A549 treated with AZD2906 at 1 μM for 4 hours (cell line): ENCODE measurements at places on chromosomes 11 and 22. TPM values are rescaled to one million over a fixed set of nuclear protein-coding genes. Genes with fewer than 3 reads are reported as not detected.

Gene A4GALT
- 20.3 to 28.0 TPM (median 27.2 TPM) in 5 replicates for total RNA-seq

Gene ELP4
- 6.3 to 9.3 TPM (median 7.8 TPM) in 5 replicates for total RNA-seq

Gene CARD16
- 0.17 to 0.20 TPM in 2 of 5 replicates, not detected in the others for total RNA-seq

Gene TMEM25
- total RNA-seq, result 0.18 to 0.55 TPM (median 0.32 TPM) in 5 replicates

Gene BBOX1
- not detected in 5 replicates for total RNA-seq

Gene OR51I1
- total RNA-seq, result not detected in 5 replicates

Gene CABP4
- total RNA-seq, result not detected in 5 replicates

Gene RFPL2
- total RNA-seq, result 0.08 to 0.20 TPM (median 0.12 TPM) in 5 replicates

Gene TEX12
- not detected in 5 replicates for total RNA-seq

Gene APOBEC3H
- total RNA-seq, result 0.22 to 0.64 TPM (median 0.30 TPM) in 5 replicates

Gene C11orf21
- total RNA-seq, result not detected in 5 replicates

Gene SOX10
- 0.08 TPM in 1 of 5 replicates, not detected in the others for total RNA-seq

Gene KRTAP5-8
- total RNA-seq, result not detected in 5 replicates

Gene FZD4
- 1.1 to 1.5 TPM (median 1.3 TPM) in 5 replicates for total RNA-seq

Gene IGLL1
- total RNA-seq, result not detected in 5 replicates

Gene B4GALNT4
- 9.8 to 19.5 TPM (median 14.0 TPM) in 5 replicates for total RNA-seq

Gene CTSW
- 0.07 to 0.11 TPM in 2 of 5 replicates, not detected in the others for total RNA-seq

Gene FAM83F
- 0.01 TPM in 1 of 5 replicates, not detected in the others for total RNA-seq

Gene CHRDL2
- 3.1 to 5.7 TPM (median 4.0 TPM) in 5 replicates for total RNA-seq

Gene OR4A16
- total RNA-seq, result not detected in 5 replicates

Gene PPME1
- 49.5 to 53.8 TPM (median 52.8 TPM) in 5 replicates for total RNA-seq

Gene PHOX2A
- not detected in 5 replicates for total RNA-seq

Gene HEPN1
- total RNA-seq, result not detected in 5 replicates

Gene ART5
- 0.18 to 0.60 TPM (median 0.27 TPM) in 5 replicates for total RNA-seq

Gene VPS26B
- 19.0 to 22.1 TPM (median 20.6 TPM) in 5 replicates for total RNA-seq

Gene CTSC
- total RNA-seq, result 58.1 to 67.3 TPM (median 65.9 TPM) in 5 replicates

Gene OR52I1
- not detected in 5 replicates for total RNA-seq

Gene C1QTNF4
- 0.06 to 0.16 TPM (median 0.09 TPM) in 3 of 5 replicates, not detected in the others for total RNA-seq

Gene POLDIP3
- total RNA-seq, result 38.0 to 40.5 TPM (median 38.6 TPM) in 5 replicates

Gene ZNF280A
- 2.9 to 3.9 TPM (median 3.0 TPM) in 5 replicates for total RNA-seq

Gene SERPING1
- 0.74 to 1.3 TPM (median 0.90 TPM) in 5 replicates for total RNA-seq

Gene APLNR
- total RNA-seq, result 0.03 TPM in 2 of 5 replicates, not detected in the others
